Activated naive CD4-positive, alpha-beta T cell treated with anti-CD3 and anti-CD28 coated beads, Interleukin-2, amount 10 ng/mL, durations not matched to agents 7 days and 5 days (primary cell): ENCODE measurements at places on chromosomes 5 and 9.

- DNase-seq = no peak
These were observed 114.9 kb upstream of the ATP10B start for GRCh38 chr5:160966921-160967320.

DNA sequence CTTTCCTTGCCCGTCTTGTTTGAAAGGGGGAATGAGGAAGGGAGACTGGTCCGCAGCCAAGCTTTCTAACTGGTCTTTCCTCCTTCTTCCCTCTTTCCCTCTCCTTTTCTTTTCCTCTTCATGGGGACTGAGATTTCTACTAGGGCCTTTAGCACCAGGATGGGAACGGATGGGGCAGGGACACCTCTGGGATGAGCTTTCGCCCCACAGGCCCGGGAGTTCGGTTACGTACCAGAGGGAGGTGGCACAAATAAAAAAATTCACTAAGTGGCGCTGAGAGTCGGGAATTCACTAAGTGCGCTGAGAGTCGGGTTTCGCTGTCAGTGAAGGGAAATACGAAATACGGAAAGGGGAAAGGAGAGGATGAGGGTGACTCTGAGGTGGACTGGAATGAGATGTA, 21.6 kb downstream of the BTNL9 start:
- DNase-seq = no peak

DNA sequence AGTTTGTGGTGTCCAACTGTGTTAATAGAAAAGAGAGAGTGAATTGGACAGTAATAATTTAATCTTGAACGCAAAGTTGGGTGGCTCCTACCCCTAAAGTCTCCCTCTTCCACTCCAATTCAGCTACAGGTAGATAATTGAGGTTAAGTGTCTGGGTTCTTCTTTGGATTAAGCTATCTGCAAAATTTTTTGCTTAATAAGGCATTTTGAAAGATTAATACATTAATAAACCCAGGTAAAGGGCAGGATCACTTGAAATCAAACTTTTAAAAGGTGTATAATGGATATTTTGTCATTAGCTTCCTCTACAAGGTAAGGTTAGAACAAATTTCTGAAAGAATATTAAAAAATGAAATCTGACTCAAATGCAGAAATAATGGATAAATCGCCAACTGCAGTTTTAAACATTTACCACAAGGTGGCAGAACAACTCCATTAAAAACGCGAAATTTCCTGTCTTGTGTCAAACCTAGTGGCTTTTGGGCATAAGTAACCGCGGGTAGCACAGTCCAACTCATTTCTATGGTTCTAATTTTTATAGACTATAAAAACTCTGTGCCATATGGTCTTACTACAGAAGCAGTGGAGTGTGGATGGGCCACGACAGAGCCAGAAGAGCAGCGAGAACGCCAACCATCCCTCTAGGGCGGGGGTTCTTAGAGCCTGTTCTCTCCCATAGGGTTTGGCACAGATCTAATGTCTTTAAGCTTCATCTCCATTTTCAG, 276.5 kb downstream of the ARHGEF28 start:
- no peak for DNase-seq

DNA sequence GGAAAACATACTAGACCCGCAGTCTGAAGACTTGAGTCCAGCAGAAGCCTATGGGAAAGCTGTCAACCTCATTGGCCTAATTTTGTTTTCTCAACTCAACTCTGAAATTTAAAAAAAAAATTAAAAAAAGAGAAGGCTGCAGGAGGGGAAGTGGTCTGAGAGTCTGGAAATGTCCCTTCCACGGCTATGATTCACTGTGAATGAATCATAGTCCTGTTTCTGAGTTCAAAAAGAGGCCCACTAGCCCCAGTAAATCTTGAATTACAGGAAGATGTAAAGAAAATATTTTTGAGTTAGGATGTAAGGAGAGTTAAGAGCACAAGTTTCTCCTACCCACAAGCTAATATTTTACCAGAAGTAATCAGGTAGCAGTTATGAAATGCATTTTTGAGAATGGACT, 565.5 kb upstream of the DMAC1 start:
- DNase-seq = no peak

DNA sequence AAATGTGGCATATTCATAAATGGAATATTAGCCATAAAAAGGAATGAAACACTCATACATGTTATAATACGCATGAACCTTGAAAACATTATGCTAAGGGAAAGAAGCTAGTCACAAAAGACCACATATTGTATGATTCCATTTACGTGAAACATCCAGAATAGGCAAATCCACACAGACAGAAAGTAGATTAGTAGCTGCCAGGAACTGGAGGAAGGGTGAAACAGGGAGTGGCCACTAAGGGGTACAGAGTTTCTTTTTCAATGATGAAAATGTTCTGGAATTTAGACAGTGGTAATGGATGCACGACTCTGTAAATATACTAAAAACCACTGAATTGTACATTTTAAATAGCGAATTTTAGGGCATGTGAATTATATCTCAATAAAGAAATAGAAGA, 39.4 kb downstream of the STRBP start:
- no peak for DNase-seq
